Cerebellar nuclear complex (tissue), 1 donor: ENCODE measurements at places on chromosomes 2 and 18.

- no peak for DNase-seq
Observed at GRCh38 chr18:23415515-23415914, 37.6 kb upstream of the RIOK3 start.

DNA sequence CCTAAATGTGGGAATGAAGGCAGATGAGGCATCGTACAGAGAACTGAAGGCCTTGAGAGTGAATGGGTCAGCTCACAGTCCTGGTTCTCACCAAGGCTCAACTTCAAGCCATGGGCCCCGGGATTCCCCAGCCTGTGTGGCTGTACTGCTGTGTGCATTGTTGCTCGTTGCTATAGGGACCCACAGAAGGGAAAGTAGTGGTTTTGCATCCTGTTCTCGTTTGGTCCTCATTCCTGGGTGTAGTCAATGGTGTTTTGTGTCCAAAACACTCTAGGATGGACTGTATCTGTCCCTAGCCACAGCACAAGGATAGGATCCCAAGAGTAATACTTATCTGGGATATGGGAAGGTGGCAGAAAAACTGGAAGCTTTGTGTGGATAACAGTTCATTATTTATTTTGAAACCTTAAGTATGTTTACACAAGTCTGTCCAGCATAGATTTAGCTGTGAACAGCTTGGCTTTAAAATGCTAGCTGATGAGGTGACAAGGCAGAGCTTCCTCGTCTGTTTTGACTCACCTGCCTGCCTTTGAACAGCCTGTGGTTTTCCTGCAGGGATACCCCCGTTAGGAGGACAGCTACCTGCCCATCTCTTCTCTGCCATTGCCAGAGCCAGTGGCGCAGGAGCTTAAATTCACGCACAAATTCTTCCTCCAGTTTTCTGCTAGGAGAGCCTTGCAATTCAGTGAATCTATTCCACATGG is 85.0 kb downstream of the WDSUB1 start:
- DNase-seq, result no peak

GRCh38 chr2:113068249-113068648 is 479 bp downstream of the IL1F10 start:
- no peak for DNase-seq

- no peak for DNase-seq
Observed at GRCh38 chr2:32572737-32573136, 55.1 kb upstream of the TTC27 start.

DNA sequence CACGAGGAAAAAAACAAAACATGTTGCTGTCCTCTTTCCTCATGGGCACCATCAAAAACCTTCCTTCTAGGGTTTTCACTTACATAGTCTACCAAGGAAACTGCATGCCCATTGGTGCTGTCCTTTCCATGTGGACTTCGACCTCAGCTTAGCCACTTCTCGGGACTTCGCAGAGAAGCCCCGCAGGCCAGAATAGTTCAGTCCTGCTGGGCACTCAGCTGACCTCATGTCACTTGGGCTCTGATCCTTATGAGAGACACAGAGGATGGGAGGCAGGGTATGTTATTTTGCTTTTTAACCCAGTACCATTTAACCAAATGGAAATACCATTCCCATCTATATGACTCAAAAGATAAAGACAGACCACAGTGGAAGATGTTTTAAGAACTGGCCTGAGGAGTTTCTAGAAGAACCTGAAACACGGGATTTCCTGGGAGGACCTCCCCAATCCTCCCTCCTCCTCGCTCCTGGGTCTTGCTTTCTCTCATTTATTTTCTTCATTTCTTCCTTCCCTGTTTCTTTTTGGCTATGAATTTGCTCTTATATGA is 28.4 kb downstream of the AAK1 start:
- DNase-seq, result no peak

DNA sequence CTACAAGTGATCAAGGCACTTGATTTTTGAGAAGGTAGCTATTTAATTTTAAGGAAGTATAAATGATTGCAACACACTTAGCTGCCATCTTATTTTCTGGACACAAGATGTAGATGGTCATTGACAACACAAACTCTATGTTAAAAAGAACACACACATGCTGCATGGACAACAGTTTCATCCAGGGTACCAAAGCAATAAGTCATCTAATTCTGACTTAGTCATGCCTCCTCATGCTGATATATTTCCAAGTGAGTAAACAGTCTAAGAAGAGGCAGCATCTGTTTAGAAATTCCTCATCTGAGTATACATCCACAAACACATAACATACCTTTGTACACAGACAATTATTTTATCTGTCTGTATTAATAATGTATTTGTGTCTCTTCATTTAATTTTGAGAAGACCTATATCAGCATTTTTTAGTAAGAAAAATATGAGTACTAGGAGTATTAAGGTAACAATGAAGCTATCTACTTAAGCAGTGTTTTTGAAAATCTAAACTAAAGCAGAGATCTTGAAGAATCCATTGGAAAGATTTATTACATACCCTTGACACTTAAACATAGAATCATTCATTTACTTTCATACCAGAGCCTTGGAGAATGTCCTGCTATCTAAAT is 84.9 kb downstream of the SCN1A start:
- DNase-seq, result no peak

DNA sequence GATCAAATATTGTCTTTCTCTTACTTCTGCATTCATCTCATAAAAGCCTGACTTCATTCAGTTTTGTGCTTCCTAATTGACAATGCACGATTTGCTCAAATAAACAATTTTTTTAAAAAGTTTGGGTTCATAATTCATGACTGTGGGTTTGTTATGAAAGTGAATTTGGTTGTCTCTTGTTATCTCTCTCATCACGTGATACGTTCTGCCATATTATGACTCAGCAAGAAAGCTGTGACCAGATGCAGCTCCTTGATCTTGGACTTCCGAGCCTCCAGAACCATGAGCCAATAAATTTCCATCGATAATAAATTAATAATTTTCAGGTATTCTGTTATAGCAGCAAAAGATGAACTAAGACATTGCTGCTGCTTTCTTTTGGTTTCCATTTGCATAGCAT is 156.5 kb upstream of the LRATD1 start:
- DNase-seq, result no peak

GRCh38 chr2:143226714-143227541 is 97.7 kb downstream of the ARHGAP15 start:
- DNase-seq, result no peak

DNA sequence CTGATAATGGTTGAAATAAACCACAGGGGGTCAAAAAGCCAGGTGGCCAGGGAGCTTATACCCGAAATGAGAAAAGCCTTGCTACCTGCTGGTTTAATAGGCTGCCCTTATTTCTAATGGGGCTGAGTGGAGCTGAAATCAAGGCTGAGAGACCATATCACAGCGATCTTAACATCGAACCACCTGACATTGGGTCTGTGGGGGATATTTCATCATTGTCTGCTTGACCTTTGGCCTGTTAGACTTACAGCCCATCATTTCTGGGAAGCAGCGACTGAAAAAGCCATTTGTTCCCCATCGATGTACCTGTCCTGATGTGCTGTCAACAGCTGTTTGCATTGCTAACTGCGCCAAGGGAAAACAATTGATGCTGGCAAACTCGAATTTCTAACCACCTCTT is 199.7 kb upstream of the SLC14A2 start:
- no peak for DNase-seq

- no peak for DNase-seq
Observed at GRCh38 chr2:42464631-42465030, 29.2 kb downstream of the KCNG3 start.

- no peak for DNase-seq
Observed at GRCh38 chr2:40430776-40431599, 20.9 kb downstream of the SLC8A1 start.

DNA sequence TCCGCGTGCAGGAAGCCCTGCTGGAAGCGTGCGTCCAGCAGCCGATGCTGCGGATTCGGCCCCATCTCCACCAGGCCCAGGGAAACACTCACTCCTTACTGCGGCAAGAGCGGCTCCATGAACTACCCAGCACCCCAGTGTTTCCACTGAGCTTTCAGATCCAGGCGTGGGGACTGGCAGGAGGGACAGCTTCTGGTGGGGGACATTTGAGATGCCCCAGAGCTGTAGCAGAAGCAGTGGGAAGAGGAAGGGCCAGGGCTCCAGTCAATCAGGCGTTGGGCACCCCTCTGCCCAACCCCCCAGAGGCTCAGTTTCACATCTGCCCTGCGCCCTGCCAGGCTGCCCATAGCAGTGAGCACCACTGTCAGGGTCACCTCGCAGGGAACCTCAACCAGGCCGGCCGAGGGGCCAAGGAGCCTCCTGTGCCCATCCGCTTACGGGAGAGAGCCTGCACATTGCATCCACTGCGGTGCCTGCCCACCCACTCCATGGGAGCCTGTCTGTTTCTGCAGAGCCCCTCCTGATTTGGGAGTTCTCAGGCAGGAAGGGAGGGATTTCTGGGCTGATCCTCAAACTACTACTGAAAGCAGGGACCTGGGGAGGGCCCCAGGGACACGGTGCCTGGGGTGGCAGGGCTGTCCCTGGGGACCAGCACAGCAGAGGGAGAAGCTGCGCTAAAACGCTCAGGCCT is 4.6 kb downstream of the AGXT start:
- no peak for DNase-seq

DNA sequence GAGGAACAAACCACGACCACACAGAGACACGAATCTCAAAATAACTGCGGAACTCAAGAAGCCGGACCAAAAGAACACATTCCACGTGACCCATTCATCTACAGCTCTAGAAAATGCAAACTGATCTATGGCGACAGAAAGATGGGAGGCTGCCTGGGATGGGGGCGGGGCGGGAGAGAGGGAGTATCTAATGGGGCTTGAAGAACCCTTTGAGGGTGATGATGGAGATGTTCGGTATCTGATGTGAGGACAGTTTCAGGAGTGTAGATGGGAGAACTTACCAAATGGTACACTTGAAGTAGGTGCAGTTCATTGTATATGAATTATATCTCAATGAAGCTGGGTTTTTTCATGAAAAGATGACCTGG is 34.6 kb upstream of the KLF11 start:
- DNase-seq, result no peak

GRCh38 chr2:127080226-127080937 is 26.6 kb downstream of the BIN1 start:
- DNase-seq, result no peak

DNA sequence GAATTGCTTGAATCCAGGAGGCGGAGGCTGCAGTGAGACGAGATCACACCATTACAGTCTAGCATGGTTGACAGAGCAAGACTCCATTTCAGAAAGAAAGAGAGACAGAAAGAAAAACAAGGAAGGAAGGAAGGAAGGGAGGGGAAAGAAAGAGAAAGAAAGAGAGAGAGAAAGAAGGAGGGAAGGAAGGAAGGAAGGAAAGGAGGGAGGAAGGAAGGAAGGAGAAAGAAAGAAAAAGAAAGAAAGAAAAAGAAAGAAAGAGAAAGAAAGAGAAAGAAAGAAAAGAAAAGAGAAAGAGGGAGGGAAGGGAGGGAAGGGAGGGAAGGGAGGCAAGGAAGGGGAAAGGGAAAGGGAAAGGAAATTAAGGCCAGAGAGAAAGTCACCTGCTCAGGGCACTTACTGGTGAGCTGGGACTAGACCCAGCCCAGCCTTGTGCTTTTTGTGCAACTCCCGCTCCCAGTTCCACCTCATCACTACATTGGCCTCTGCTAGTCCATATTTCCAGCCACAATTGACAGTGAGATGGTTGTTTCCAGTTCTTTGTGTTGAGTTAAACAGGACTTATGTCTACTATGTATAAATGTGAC is 35.7 kb downstream of the MOGAT1 start:
- no peak for DNase-seq

- no peak for DNase-seq
Observed at GRCh38 chr2:177501186-177501585, 108.6 kb downstream of the AGPS start.

- DNase-seq, result no peak
Observed at GRCh38 chr2:151878655-151879563, 50.7 kb upstream of the ARL5A start.

- no peak for DNase-seq
Observed at GRCh38 chr2:68909793-68910674, 38.8 kb upstream of the BMP10 start.

DNA sequence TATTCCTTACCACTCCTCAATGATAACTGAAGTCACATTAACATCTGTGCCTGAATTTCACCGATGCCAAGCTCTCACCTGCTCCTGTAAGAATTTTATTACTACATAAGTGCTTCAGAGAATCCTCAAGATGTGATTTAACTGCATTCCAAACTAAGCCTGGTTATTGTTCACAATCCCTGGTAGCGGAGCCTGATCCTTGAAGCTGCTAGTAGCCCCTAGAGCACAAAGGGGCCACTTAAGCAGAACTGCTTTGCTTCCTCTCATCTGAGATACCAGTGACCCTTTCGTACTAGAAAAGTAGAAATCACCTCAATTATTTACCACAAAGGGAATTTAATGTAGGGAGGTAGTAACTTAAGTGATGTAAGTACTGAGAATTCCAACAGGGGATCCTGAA is 529.6 kb downstream of the CPS1 start:
- no peak for DNase-seq
